ENCODE measurements at places on chromosomes 7 and 10.
A peak's percentile ranks its signal among the peaks of the same experiment; 100 is the strongest.

GRCh38 chr7:80475383-80475782, 36.5 kb downstream of the GNAT3 start:
- no peak for DNase-seq

DNA sequence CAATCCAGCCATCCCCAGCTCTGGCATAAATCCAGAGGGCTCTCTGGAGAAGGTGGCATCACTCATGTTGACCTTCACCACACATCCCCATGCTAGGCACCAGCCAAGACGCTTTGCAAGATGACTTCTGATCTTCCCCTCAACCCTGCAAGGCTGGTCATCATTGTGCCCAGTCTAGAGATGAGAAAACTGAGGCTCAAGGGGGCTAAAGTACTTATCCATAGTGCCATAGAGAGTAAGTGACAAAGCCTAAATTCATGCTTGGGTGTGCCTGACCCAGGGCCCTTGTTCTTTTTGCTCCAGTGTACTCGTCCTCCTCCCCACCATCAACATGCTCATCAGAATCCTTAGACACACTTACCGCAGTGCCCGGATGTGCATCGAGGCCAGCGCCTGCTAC, 1.7 kb upstream of the C10orf105 start:
- DNase-seq: no peak

DNA sequence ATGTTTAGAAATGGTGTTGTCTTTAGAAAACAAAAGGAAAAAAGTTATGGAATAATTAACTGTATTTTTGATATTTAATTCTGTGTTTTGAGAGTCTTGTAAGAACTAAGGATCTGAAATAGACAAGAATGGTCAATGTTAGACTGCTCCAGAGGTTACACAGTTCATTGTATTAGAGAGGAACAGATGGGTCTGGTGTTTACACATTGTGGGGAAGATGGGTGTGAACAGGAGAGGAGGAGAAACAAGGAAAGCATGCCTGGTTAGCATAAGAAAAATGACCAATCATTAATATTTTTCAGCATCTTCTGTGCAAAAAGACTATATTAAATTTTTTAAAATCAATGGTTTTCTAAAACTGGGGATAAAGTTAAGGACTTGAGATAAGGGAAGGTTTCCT, 11.9 kb downstream of the MEOX2 start:
- DNase-seq: no peak

DNA sequence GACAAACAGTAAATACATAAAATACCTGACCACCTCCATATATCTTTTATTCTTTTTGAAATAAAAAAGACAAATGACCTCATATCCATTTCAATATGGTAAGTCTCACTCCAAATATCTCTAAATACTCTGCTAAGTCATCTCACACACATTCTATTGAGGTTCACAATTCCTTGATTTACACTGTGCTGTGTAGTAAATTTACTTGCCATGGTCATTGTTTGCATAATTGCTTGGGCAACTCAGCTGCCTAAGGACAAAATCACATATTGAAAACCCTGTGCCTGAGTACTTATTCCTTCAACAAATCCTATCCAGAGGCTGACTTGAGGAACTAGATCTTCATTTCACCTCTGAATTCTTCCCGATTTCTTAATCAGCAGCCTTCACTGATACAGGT, 176.4 kb downstream of the THSD7A start:
- DNase-seq: no peak

GRCh38 chr10:31011017-31011664, 20.5 kb downstream of the ZNF438 start:
- DNase-seq: no peak

GRCh38 chr7:98483964-98484545, 83.2 kb upstream of the BAIAP2L1 start:
- no peak for DNase-seq

DNA sequence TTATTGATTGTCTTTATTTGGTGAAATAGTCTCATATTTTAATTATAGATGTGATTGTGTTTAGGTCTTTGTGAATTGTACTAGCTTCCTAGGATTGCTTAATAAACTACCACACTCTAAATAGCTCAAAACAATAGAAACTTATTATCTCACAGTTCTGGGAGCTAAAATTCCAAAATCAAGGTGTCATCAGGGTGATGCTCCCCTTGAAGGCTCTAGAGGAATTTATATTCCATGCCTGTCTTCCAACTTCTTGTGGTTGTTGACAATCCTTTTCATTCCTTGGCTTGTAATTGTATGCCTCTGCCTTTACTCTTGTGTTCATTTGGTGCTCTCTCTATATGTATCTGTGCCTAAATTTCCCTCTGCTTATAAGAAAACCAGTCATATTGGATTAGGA, 155.3 kb upstream of the AKR1E2 start:
- DNase-seq: no peak

- no peak for DNase-seq
Measured at GRCh38 chr7:116857052-116857451, 5.3 kb upstream of the CAPZA2 start.

- DNase-seq: no peak
Measured at GRCh38 chr7:149558149-149558861, 60.7 kb upstream of the ZNF746 start.

- DNase-seq: no peak
Measured at GRCh38 chr7:98189559-98189958, 21.7 kb upstream of the BHLHA15 start.

- no peak for DNase-seq
Measured at GRCh38 chr7:82593780-82594179, 150.2 kb upstream of the CACNA2D1 start.

DNA sequence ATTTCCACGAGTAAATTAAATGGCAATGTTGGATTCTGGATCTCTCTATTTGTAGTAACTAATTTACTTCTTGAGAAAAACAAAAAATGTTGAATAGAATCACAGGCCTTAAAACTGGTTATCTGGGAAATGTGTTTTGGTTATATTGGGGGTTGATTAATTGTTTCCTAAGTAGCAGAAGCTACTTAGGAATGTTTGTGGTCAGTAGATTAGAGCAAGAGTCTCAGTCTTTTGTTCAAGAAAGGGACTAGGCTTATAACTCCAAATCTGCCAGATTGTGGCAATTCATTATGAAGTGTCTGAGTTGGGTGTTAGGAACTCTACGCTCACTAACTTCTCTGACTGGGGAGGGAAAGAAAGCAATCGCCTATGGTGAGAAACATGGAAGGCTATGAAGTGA, 244.3 kb upstream of the PHYHIPL start:
- no peak for DNase-seq

DNA sequence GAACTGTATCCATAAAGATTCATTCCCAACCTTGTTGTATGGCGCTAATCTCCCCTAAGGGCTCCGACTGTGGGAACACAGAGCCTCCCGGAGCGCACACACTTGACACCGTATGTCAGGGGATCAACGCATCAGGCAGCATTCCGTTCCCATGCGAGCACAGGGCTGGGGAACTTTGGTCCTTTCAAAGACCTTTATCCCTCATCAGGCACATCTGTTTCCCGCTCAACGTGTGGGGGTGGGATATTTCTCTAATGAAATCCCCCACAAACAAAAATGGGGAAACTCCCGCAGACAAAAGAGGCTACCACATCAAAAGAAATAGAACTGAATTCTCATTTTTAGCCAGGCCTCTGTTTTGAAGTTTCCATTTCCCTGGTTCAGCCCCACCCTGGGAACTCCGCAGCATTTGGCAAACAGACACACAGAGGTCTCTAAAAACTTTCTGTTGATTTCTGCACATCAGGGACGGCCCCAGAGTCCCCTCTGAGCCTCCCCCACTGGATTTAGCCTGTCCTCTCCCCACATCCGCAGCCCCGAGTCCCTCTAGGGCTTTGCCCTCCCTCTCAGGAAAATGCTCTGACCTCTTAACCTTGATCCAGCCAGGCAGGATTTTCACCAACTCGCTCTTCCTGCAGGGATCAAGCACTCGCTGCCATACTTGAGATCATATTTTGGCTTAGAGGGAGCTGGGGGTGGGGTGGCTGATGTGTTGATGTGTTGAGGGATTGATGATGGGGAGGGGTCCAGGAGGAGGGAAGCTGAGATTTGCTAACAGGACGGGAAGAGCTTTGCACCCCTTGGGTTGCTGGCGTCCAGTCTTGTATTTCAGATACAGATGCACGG, 6.6 kb downstream of the CPA5 start:
- peak; percentile 95 for DNase-seq

DNA sequence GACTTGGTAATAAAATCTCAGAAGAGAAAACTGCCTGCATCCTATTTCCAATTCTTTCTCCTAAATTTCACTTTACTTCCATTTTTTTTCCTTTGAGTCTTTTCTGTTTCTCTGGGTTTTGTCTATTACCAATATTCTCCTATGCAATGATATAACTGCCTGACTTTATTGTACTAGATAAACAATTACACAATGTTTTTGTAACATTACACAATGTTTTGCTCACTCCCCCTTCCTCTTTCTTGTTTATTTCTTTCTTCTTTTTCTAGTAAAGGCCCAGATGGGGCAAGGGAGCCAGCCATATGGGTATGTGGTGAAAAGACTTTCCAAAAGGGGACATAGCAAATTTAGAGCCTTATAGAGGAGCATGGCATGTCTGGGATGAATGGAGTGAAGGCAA, 278.7 kb upstream of the PHYHIPL start:
- DNase-seq: no peak

DNA sequence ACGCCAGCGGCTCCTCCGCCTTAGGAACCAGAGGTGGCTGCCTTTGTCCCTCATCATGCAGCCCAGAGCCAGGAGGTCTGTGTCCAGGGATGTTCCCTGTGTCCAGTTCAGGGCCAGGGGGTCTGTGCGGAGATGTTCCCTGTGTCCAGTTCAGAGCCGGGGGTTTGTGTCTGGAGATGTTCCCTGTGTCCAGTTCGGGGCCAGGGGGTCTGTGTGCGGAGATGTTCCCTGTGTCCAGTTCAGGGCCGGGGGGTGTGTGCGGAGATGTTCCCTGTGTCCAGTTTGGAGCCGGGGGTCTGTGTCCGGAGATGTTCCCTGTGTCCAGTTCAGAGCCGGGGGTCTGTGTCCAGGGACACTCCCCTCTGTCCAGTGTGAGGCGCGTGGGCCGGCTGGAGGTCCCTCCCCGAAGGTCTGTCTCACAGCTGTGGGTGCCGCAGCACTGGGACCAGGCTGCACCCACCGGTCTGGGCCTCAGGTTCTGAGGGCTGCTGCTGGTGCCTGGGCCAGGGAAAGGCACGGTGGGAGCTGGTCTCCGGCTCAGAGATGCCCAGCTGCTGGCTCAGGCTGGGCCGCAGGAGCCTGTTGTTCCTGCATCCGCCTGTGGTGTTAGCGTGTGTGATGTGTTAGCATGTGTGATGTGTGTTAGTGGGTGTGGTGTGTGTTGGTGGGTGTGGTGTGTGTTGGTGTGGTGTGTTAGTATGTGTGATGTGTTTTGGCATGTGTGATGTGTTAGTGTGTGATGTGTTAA, 67.9 kb upstream of the CFAP46 start:
- no peak for DNase-seq

DNA sequence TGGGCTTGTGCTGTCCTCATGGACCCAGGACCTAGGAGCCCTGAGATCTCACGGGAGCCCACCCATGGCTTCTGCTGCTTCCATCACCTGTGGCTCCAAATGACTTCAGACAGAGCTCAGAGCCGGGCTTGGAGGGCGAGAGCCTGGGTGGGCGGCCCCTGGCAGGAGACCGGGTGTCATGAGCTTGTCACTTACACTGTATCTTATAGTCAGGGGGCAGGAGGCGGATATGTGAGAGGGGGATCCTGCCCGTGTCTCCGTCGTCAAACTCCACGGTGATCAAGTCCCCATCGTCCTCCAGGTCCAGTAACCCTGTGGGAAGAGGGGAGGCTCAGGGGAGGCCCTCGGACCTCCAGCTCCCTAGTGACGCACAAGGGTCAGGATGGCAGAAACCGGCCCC, 33.0 kb downstream of the SLC29A4 start:
- no peak for DNase-seq

GRCh38 chr7:30145426-30145970, 10.7 kb downstream of the MTURN start:
- DNase-seq: no peak

DNA sequence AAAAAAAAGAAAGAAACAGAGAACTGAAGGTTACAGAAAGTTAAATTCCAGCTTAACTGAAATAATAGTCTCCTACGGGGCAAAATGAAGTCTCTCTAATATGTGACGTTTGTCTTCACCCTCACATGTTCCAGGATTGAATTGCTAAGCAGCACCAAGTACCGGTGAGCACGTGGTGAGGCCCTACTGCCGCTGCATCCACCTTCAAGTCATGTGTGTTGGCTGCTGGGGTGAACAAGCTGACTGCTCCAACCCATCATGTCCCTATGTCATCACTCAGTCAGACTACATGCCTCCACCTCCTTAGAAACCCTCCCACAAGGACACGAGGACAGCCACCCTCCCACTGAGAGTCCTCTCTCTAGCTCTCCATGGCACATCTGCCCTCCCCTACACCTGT, 35.4 kb upstream of the NPFFR1 start:
- DNase-seq: no peak

DNA sequence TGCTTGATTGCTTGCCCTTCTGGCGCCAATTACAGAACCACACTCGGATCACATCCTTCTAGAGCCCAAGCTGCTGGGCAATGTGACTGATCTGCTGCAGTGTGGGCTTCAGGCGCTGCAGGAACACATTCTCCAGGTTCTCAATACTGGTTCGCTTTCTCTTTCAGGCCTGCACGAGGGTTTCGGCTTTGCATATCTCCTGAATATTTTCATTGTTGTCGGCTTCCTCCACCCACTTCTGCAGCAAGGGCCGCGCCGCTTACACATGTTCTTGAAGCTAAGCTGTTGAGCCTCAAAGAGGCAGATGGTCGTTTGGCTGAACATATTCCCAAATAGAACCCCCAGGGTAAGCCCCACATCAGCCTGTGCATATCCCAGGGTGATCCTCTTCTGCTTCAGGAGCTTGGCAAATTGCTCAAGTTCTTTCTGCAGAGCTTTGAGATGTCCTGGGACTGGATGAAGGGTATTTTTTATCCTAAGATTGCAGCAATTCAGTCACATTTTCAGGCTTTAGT, 64.6 kb downstream of the HERC4 start:
- DNase-seq: no peak

- no peak for DNase-seq
Measured at GRCh38 chr10:87790185-87790584, 27.8 kb downstream of the ATAD1 start.

DNA sequence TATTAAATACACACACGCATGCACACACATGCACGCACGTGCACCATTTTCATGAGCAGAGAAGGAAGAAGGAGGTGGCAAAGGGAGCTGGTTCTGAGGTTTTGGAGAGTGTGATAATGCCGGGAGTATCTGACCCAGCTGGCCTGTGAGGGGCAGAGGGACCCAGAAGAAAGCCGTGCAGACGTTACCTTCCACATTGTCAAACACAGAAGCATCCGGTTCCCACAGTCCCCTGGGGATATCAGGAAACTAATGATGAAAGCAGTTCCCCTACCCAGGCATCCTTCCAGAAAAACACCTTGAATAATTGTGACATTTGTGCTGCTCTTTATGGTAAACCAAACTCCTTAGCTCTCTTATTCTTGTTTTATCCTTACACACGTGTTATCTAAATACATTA, 85.7 kb upstream of the FAM180A start:
- DNase-seq: no peak

DNA sequence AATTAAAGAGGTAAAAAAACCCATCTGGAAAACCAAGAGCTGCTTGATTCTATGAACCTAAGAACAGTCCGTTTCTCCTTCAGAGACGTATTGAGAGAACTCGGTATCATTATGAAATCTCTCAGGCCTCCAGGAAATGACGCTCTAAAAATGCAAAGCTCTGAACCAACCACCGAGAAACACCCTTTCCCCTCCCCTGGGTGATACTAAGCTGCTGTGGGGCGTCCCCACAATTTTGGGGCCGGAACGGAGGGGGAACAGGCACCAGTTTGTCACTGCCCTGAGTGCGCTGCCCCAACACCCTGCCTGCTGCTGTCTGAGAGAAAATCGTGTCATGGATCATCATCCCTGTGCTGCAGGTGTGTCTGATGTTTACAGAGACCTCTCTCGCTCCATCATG, 509.5 kb downstream of the DNAJB6 start:
- DNase-seq: no peak

GRCh38 chr7:94378356-94378755, 16.3 kb upstream of the COL1A2 start:
- no peak for DNase-seq
